NCI-H2081 treated with DMSO at 0.1 percent for 48 hours (cell line): ENCODE measurements at places on chromosomes 12 and 14.

DNA sequence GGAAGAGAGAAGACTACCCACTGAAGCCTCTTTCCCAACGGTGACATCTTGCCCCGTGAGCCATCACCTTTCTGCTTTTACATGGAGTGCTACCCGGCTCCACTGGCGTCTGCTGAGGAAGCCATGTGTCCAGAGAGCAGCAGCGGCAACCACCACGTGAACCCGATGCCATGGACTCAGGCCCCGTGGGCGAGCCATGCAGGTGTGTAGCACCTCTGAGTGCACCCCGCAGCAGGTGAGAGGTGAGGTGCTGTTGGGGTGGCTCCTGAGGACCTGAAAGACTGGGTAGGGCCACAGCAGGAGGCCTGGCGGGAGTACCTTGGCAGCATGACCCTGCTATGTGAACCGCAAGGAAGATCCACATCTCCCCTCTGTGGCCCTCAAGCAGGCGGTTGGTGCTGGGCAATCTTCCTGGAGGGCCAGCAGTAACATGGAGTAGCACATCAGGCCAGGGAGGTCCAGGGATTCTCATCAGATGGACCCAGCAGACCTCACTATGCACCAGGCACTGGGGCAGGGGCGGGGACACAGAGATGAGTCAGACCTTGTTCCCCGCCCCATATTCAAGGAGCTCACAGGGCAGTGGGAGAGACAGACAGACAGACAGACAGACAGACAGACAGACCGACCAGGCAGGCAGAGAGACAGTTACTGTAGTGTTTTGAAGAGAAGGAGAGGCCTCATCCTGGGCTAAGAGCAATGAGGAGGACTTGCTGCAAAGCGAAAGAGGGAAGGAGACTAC, 129.6 kb downstream of the PAPOLA start:
- no peak for DNase-seq

- no peak for DNase-seq
Measured at GRCh38 chr14:38502239-38502638, 246.3 kb upstream of the CLEC14A start.

GRCh38 chr14:84336433-84336832, 1193.5 kb upstream of the FLRT2 start:
- no peak for DNase-seq

DNA sequence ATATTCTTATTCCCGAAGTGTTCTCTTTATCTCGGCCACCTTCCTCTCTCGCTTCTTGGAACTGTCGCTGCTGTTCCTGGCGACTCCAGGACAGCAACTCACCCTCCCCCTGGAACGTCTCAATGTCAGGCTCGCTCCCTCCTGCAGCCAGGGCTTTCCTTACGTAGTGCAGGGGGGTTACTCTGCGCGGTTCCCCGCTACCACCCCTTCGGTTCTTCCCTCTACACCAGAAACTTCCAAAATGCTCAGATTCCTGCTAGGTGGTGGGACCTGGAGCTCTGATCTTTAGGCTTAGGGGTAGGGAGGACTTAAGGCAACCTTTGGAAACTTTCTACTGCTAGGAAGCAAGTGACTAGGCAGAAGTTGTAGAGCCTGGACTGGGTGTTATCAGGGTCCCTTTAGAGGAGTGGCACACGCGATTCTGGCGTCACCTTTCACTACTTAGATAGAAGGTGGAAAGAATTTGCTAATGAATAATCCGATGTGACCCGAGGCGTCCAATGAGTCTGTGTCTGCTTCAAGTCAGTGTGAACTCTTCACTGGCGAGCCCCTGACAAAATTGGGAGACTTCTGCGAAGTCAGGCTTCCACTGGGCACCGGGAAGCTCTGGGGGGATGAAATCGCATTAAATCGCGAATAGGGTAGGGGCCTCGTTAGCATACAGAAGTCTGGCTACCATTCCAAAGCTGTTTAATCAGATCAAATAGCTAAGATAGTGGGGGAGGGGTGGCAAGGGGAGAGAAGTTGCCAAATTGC, 900 bp upstream of the DPF3 start:
- no peak for DNase-seq

DNA sequence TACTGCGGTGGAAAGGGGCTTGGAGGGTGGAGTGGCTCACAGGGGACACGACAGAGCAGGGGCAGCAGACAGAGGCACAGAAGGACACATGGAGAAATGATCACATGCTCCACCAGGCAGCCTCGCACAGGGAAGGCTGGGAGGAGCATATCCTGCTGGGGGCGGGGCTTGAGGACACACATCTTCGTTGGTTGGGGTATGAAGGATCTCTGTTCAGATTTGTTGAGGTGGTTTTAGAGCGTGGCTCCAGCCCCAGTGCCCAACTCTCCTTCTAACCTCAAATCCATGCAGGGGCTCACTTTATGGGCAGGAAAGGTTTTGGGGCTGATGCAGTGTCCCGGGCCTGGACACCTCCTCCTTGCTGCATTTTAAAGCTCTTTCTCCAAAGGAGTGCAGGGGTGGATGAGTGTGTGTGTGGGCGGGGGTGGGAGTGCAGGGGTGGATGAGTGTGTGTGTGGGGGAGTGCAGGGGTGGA, 733 bp upstream of the P3H3 start:
- DNase-seq: peak; percentile 44

DNA sequence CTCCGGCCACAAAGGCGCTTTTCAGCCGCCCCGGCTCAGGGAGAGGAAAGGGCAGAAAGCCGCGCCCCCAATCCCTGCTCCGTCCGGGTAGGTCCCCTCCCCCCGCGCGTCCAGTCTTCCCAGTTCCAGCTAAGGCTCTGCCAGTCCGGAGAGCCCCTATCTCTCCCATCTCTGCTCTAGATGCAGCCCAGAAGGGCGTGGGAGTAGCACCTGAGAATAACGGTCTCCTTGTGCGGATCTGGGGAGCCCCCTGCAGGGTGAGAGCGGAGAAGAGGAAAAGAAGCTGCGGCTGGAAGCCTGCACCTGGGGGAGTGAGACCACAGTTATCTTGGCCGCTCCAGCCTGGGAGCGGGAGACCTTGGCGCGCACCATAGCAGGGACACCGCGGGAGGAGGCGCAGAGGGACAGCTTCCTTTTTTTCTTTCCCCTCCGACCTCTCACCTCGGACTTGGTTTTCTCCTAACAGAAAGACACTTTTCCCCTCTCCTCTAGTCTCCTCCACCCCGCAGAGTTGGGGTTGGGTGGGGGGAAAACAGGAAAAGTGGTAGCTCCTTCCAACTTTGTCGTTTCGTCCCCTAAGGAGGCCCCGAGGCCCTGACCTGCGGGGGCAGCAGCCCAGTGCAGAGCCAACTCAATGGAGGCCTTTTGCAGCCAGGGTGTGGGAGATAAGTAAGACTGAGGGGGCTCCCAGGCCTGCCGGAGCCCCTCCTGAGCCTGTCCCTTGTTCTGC, 2.4 kb downstream of the DHH start:
- DNase-seq: no peak

DNA sequence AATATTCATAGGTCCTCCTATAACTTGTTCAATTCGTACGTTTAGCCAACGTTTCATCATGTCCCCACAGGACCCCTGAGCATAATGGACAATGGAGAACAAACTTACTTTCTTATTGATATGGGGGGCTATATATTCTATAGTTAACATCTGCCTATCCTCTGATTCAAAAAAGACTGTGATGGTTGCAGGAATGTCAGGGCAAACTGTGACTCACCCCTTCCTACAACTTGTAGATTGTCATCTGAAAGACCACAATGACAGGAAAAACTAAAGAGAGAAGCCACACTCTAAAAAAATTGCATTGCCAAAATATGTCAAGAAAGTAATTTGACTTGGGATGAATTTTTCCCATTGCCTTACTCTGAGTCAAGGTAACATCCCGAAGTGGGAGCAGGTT, 50.8 kb downstream of the CATSPERB start:
- no peak for DNase-seq

GRCh38 chr14:102071283-102071998, 15.4 kb downstream of the HSP90AA1 start:
- DNase-seq: no peak

GRCh38 chr12:111812881-111813741, 28.9 kb upstream of the MAPKAPK5 start:
- peak; percentile 62 for DNase-seq

DNA sequence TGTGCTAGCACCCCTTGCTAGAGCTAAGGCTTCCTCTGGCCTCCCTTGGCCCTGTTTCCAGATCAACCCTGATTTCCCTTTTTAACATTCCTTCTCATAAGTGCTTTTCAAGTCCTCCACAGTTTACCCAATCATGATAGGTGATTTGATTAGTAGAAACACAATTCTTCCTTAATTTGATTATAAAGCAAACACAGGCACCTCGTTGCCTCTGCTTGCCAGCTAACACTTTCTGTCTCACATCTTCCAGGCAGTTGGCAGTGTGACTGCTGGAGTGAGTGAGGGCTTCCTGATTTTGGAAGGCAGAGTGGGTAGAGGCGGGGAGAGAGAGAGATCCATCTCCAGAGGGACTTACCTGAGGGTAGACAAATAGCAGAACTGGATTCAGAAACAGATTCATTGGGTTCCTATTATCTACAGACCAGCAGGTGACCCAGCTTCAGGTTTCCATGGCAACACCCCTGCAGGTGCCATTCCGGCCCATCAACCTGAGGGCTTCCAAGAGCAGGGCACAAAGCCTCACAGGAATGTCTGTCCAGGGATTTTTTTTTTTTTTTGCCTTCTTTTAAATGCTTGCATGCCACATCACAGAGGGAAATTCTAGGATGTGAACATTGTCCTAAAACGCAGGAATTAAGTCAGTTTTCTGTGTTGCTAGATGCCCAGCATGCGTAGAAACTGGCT, 77.7 kb downstream of the PLXNC1 start:
- DNase-seq: no peak

GRCh38 chr14:64196814-64197411, 97.3 kb downstream of the ESR2 start:
- peak; percentile 1 for DNase-seq
